ENCODE measurements at places on chromosomes 12 and 14.

- no peak for DNase-seq
Measured at GRCh38 chr14:40796168-40796567, 810.5 kb upstream of the LRFN5 start.

GRCh38 chr14:35398071-35398584 is 6.4 kb downstream of the NFKBIA start:
- DNase-seq = no peak

DNA sequence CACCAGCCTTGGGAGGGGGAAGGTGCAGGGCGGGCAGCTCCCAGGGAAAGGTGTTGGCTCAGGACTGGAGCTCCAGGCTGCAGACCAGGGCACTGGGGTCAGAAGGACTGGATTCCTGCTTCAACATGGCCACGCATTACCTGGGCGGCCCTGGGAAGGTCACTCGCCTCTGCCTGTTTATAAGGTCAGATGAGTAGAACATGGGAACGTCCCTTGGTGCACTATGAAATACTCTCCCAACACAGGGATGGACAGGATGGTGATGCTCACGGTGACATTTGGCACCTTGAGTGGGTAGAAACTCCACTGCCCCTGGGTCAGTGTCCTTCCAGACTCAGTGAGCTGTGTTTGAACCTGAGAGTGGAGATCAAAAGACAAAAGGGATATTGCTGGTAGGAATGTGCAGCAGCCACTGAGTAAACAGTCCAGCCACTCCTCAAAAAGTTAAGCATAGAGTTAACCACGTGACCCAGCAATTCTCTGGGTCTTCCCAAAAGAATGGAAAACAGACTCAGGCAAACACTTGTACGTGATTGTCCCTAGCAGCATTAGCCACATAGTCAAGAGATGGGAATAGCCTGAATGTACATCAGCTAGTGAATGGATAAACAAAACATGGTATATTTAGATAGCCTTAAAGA is 9.1 kb upstream of the BDKRB2 start:
- DNase-seq = peak; percentile 14

DNA sequence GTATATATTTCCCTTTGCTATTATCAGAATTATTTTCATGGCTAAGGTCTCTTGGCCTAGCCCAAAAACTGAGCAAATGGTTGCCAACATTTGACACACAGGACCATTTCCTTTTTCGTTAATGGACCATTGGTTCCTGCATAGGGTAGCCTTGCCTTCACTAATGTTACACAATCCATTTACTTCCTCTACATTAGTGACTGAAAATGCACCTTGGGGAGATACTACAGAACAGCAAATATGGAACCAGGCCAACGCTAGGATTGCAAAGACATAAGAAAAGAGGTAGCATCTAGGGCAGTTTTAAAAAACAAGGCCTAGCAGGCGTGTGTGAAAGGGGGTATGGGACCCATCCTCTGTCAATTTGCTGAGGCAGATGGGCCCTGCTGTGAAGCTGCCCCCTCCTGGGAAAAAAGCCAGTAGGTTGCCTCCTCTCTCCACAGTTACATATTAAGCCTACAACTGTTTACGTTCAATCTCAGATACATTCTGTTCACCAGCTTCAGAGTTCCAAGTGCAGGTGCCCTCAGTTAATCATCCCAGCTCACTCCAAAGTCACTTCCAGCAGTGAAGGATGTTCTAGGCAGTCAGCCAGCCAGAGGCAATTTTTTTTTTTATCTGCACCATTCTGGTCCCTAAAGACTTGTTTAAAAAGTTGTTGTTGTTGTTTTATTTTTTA is 15.0 kb downstream of the AQP6 start:
- DNase-seq = no peak

GRCh38 chr12:131827961-131828534 is at the start of gene MMP17:
MMP17 (plus strand) TSS chr12:131828393; CDS start chr12:131828495, 102 bp downstream.
- no peak for DNase-seq

- DNase-seq = no peak
Measured at GRCh38 chr12:93539821-93540220, 32.7 kb upstream of the SOCS2 start.

GRCh38 chr14:100893228-100893601 is 10.3 kb downstream of the RTL1 start:
- DNase-seq = no peak

GRCh38 chr14:37597914-37598746 is 2.7 kb downstream of the TTC6 start:
- no peak for DNase-seq

DNA sequence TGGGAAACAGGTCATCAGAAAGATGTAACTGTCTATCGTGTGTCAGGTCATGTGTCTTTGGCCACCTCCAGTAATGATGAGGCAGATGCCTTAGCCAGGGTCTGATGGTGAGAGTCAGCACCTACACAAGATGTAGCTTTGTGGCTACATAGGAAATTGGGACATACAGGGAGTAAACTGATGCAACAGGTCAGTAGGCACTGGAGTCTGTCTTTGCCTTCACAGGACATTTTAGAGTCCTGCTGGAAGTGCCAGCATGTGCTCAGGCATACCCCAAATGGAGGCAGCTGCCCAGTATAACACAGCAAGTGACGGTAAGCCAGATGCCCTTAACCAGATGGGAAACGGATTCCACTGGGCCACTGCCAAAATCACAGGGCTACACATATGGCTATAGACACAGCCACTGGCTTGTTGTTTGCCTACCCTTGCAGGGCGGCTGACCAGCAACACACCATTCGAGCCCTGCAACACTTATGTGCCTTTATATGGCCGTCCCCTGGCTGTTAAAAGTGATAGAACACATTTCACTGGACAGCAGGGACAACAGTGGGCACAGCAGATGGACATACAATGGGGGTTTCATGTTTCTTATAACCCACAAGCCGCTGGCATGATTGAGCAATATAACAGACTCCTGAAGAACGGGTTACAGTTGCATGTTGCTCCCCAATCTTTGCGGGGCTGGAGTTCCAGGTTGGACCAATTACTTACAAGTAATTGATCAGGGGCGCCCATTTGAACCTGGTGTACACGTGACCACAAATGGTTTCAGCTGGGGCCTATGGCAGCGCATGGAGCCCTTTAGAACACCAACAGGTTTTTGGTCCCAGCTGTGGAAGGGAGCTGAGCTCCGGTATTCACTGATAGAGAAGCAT is 12.9 kb upstream of the RNASE12 start:
- DNase-seq = no peak

- no peak for DNase-seq
Measured at GRCh38 chr12:29692237-29692636, 91.5 kb downstream of the TMTC1 start.

- no peak for DNase-seq
Measured at GRCh38 chr14:52219488-52220084, 47.9 kb upstream of the PTGDR start.

DNA sequence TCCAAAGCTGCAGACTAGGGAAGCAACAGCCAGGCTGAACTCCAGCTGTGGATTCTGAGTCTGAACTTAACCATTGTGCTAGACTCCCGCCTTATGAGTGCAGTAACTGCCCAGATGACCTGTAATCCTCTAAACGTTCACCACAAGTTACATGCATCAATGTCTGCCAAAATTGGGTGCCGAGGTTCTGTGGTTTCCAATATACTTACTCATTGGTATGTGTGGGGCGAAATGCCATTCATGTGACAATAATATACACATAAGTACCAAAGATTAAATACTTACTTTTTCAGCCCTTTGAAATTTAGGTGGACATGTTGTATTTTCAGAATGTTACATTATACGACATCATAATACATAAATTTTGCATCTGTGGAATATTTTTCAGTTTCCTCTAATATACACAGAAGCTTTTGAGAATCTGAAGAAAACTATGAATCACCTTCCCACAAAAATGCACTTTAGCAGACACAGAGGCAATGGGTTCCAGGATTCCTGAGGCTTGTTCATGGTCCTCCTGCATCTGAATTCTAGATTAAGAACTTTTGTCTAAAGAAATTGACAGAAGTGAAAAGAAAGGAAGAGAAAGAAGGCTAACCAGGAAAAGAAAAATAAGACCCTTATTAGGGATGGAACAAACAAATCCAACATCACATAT is 31.7 kb downstream of the GRIP1 start:
- no peak for DNase-seq

- DNase-seq = no peak
Measured at GRCh38 chr14:37034410-37035285, 137.8 kb downstream of the SLC25A21 start.

Measured in NCI-H748 treated with DMSO at 0.1 percent for 48 hours (cell line).